ENCODE measurements at places on chromosomes 12 and 14.

- no peak for DNase-seq
Measured at GRCh38 chr12:70854138-70854537, 66.4 kb downstream of the PTPRR start.

GRCh38 chr14:62673014-62673755 is 372.1 kb downstream of the KCNH5 start:
- DNase-seq, result no peak

DNA sequence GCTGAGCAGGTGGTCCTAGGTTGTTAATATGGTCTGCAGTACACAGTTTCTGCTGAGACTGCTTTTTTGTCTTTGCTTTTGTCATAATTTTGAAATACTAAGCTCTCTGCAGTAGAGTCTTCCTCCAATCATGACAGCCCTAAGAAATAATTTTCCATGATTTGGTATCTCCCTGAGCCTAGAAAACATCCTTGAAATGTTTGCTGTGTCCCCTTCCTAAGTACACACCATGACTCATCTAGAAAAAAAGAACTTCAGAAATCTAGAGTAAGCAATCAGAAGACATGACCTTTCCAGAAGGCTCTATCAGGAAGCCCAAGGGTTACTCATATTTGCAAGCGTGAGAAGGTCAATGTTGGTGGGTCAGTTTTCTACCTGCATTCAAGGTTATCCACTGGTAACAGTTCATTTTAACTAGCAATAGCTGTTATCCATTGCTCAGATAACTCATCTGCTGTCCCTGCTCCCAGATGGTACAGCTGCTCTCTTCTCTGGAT is 16.4 kb downstream of the DAD1 start:
- no peak for DNase-seq

- DNase-seq, result no peak
Measured at GRCh38 chr14:105499256-105500035, 8.4 kb downstream of the TEDC1 start.

DNA sequence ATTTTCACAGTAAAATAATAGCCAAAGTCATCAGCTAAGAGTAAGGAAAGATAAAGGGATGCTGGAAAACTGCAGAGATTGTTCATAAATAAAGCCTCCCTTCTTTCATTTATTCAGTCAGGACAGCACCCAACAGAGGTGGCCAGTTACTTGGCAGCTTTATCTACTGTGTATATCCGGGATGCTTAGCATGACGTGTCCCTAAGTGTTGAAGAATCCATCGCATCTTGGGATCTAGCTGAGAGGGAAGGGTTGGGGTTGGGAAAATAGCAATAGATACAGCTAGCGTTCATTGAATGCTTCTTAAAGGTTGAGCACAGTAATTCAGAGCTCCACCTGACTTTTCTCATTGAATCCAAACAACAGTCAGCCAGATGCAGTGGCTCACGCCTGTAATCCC is 5.6 kb upstream of the ERBB3 start:
- DNase-seq, result no peak

GRCh38 chr14:59428581-59429012 is 36.6 kb downstream of the GPR135 start:
- DNase-seq, result no peak

- no peak for DNase-seq
Measured at GRCh38 chr14:78469947-78470346, 299.8 kb downstream of the NRXN3 start.

Measured in stimulated activated CD8-positive, alpha-beta memory T cell treated with anti-CD3 and anti-CD28 coated beads, Interleukin-12 subunit alpha, Interleukin-12 subunit beta, amount 100 ng/mL, for 1 hour (primary cell).